ENCODE measurements at places on chromosomes 11 and 22.

DNA sequence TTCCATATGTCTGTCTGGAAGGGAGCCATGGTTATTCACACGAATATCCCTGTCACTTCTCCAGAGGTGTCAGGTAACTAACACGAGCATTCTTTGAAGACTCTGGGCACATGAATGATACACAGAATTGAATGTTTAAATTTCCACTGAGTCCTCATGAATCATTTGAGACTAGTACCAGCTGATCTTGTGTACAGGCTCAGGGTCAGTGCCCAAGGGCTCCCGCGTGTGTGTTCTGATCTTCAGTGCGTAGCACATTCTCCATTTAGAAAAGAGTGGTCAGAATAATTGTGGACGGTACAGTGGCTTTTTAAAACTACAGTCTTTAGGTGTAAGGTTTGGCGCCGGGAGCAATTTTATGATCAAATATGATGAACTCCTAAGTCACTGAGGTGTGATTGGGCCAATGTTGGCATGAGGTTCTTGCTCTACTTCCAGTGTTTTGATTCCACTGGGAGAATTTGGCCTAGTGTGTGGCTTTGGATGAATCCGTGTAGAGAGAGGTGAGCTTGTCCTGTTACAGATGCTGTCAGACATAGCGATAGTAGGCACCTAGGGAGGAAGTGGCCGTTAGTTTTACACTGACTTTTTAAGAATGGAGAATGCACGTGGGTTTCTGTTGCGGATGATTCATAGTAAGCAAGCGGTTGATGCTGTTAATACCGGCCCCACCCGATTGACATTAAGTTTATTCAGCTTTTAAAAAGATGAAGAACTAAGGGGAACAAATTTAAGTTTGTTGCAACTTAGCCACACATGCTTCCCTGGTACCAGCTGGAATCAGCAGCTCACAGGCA is 22.2 kb downstream of the NUP50 start:
- DNase-seq = no peak

- DNase-seq = no peak
Measured at GRCh38 chr11:28922386-28922981, 814.3 kb downstream of the METTL15 start.

DNA sequence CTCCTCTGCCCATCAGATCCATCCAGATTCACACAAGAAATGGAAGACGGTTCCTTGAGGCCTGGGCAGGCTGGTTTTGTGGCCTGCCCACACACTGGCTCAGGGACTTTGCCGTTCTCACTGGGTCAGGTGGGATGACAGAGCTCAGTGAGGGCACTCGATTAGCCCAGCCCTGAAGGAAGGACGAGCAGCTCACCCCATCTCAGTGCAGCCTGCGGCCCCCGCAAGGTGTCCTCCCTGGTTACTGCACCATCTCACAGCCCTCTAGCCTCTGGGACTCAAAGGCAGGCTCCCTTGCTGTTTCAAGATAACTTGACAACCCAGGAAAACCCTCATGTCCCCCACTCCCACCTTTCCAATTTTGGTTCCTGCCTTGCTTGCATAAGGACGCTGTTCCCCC is 4.2 kb downstream of the SLC16A8 start:
- no peak for DNase-seq

DNA sequence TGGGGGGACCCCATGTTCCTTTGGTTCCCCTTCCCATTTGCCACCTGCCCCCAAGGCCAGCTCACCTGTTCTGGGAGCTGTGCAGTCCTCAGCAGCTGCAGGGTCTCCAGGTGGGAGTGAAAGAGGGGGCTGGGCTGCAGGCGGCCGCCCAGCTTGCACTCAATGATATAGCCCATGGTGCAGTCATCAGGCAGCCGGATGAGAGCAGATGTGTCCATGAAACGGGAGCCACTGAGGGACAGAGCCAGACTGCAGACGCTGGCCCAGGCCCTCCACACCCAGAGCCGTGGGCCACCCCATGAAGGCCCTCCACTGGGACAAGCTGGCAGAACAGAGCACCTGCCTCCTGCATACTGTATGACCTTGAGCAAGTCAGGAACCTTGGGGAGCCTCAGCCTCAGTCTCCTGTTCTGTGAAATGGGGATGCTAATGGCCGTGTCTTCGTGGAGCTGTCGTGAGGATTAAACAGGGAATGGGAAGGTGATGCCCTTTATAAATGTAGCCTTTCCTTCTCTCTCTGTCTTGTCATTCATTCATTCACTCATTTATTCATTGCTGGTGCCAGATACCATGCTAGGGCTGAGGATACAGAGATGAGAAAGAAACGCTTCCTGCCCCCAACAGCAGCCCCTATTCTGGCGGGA is 11.6 kb downstream of the MFNG start:
- DNase-seq = no peak

GRCh38 chr11:128926437-128927107 is 16.1 kb downstream of the TP53AIP1 start:
- DNase-seq = peak; percentile 57

DNA sequence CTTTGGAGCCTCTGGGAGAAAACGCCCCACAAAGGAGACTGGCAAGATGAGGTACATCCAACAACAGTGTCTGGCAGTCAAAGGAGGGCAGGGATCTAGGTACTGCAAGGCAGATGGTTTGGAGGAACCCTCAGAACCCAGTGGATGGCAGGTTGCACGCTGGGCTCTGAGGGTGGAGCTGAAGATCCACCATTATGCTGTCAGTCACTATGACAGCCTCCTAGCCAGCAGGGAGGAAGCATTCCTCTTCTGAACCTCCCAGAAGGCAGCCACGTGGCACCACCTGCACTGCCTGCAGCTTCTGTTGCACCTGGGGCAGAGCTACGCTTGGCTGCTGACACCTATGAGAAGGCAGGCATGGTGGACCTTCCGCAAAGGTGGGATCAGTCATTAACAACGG is 40.2 kb downstream of the HTR3A start:
- DNase-seq = no peak

DNA sequence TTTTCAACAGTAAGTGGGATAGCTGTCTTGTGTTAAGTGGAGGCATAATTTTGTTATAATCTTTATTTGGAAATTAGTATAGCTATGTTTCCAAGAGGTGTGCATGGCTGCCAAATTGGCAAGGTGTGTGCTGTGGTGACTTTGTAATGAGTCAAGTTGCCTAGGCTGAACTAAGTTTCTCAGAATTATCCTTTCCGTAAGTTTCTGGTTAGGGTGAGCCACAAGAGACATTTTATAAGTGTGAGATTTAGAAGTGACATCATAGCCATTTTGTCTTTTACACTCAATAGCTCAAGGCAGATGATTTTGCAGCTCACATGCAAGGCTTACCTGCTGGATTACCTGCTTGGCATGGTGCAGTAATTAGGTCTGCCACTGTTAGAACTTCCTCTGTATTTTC is 90.3 kb downstream of the C11orf87 start:
- DNase-seq = no peak

GRCh38 chr11:121291896-121292494 is 576 bp upstream of the SC5D start:
- DNase-seq = peak; percentile 13

GRCh38 chr22:29503811-29504372 is 23.9 kb downstream of the NEFH start:
- no peak for DNase-seq

DNA sequence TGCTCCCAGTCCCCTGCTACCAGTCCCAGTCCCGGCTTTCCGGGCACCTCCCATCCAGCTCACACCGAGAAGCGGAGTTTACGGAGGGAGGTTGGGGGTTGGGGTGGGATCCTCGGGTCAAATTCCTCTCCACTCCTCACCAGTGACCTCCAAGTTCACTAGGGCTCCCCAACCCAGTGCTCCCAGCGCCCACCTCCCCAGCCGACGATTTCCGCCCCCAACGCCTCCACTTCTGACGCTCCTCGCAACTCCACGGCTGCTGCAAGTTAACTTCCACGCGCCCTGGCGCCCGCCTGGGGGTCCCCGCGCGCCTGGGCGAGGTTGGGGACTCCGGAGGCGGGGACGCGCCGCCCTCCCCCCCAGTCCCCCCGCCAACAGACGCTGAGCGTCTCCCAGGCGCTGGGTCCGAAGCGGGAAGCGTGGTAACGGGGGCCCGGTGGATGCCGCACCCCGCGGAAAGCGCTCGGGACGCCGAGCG is 526 bp downstream of the TPST2 start:
- no peak for DNase-seq

DNA sequence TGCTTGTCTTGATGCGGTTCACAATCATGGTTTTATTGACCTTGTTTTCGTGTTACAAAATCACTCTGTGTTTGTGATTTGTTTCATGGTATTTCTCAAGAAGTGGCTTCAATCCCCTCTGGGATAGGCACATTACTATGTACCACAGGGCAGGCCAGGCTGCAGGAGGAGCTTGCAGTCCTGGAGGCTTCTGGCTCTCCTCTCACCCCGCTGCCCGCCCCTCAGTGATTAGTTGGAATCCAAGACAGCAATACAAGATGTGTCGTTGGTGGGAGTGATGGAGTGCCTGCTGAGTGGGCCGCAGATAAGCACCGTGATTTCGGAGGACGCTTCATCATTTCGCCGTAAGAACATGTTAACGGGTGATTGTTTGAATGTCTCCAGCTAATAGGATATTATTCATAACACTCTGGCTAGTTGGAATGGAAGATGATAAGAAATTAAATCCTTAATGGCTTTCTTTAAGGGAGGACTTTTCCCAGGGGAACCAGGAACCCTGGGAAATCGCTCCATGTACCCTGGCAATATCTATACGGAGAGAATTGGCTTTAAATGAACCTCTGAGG is 384.4 kb downstream of the MIAT start:
- no peak for DNase-seq

- no peak for DNase-seq
Measured at GRCh38 chr11:76844511-76844910, 16.2 kb upstream of the ACER3 start.

DNA sequence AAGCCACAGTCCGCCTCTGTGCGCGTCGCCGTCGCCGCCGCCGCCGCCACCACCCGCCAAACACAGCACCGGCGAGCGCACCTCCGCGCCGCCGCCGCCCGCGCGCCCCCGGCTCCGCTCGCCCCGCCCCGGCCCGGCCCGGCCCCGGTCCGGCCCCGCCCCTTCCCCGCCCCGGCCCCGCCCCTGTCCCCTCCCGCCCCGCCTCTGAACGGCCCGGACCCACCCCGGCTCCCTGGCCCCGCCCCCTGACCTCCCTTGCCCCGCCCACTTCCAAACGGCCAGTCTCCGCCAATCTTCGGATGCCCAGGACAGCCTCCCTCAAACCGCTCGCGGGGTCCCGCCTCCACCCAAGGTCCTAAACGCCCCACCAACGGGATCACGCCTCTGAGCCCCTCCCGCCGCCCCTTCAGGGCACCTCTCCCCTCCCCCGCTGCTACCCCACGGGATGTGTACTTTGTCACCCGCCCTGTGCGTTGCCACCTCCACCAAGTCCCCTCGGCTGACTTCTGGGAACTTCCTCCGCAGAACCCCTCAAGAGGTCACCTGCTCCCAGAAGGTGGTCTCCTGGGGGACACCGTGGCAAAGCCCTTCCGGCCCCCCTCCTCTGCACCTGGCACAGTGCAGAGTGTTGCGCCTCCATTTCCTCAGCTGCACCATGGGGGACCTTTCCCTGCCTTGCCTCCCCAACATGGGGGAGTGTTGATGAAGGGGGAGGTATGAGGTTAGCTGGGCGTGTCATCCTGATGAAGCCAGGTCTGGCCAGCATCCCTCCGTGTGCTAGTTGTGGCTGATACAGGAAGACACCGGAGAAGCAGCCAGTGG is at the start of gene KIAA0930:
KIAA0930 (minus strand) TSS at position 85 of the 822 bp plus-strand sequence. CDS start 191 bp downstream, outside the sequence.
- peak; percentile 97 for DNase-seq

GRCh38 chr11:69941546-69942332 is 122.5 kb upstream of the FGF3 start:
- no peak for DNase-seq

DNA sequence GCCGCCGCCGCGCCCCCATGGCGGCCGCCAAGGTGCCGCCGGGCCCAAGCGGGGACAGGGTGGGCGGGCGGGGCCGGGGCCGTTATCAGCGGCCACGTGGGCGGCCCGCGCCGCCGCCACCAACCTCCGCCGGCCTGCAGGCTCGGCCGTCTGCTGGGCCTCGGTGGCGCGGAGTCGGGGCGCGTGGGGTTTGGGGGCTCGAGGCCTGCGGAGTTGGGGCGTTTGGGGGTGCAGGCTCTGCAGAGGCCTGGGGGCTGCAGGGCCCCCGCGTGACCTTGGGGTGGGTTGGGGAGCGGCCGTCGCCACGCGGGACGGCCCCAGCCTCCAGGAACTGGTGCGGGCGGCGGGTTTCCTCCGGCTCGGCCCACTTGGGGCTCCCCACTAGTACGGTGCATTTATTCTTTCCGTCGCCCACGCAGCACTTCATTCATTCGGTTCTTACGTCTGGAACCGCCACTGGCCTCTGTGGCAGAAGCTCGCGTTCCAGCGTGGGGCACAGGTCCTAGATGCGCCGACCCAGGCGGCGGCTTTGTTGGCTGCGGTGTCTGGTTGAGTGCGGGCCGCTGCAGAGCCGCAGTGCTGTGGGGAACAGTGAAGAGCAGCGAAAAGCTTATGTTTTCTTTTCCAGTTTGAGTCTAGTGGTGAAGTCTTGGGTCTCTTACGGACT is 740 bp upstream of the TRMT2A start:
- DNase-seq = no peak

DNA sequence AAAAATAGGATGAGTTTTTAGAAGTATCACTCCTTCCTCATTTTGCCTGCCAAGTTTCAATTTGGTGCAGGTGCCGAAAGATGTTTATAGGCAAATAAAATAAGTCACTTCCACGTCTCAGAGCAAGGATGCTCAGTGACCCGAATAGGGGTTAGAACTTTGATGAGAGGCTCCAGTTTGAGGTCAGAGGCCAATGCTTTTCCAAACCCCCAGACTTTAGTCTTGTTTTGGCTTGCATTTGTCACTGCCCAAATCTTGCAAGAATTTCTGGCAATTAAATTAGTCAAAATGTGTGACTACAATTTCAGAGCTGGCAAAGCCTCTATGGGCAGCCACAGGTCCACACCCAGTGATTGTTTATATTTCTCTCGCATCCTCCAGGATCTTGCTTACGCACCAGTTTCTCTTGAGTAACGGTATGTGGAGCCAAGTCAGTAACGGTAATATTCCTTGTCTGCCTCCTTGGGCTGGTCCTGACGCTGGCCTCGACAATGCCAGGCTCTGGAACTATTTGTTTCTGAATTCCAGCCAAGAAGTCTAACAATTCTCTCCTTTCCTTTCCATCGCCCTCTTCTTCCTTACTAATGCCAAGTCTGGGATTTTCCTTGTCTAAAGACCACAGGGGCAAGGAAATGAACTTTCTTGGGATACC is 9.9 kb upstream of the NUP160 start:
- DNase-seq = no peak

All from iPS-NIHi11 (cell line).